ENCODE measurements at places on chromosomes 5 and 9.

DNA sequence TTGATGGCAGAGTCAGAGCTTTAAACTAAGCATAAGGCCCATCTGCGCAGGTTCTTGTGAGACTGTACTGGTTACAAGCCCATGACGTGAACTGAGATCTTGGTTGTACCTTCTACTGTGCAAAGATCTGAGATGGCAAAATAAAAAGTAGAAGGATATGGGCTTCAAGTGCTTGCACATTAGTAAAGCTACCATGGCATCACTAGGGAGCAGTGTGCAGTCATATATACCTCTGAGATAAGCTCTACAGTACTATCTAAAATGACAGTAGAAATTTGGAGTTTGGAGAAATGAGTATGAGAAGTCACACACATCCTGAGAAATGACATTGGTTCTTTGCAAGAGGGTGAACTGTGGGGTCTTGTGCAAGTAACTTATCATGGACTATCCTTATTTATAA, 408.2 kb upstream of the PRR16 start:
- DNase-seq, result no peak

GRCh38 chr5:172170251-172170701, 17.7 kb downstream of the STK10 start:
- DNase-seq, result no peak

- peak; percentile 45 for DNase-seq
Measured at GRCh38 chr5:169296419-169297143, 4.4 kb downstream of the SLIT3 start.

DNA sequence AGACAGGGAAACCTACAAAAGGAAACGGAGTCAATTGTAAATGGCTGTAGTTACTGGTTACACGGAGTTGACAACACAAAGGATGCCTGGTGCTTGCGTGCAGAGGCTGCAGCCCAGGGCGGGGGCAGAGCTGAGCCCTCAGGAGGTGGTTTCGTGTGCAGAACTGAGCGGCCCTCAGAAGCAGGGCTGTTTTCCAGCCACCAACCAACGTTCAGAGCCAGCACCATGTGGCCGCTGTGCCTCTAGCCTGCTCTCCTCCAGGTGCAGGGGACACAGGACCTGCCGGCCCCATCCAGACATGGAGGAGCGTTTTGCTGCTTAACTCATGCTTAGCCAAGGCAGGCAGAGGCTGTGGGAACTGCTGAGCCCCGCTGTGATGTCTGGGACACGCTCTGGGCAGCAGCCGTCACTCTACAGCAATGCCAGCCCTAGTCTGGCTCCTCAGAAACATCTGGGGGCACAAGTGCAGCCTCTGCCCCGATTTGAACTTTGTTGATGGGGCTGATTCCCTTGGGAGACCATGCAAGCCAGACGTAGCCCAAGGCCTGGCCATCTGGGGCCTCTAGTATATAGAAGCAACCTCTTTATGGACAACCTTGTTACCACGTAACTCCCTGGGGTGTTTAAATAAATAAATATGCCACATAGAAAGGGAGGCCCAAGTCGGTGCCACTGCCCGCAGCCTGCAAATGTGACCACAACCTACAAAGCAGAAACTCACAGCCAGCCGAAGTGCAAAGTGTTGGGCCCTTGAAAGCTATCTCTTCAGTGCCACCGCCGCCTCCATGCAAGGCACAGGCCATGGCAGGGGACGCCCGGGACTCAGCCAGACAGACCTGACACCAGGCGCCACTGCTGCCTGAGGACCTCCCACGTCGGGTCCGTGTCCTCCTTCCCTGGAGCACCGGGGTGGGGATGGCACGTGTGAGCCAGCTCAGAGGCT, 42.1 kb downstream of the NKD2 start:
- DNase-seq, result peak; percentile 68

DNA sequence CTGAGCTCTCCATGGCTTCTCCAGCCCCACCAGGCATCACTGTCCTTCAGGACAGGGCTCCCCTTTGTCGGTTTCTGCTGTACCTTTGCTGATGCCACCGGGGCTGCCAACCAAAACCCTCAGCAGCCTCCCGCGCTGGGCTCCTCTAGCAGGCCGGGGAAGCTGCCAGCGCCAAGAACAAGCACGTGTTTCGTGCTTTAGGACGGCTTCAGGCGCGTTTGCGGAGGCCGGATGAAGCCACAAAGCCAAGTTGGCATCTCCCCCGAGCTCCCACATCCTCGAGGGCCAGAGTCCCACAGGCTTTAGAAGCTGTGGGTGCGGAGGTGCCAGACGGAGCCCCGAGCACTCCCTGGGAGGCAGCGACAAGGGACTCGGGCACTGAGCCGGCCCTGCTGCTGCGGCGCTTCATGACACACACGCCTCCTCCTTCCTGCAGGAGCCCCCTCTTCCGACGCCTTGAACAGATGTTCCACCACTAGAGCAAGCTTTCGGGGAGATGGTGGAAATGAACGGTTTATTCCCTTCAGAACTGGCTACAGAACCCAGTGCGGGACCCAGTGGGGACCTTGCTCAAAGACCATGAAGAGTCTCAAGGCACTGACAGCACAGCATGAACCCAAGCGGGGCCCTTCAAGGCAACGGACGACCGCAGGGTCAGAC, 36.7 kb downstream of the SARDH start:
- DNase-seq, result no peak

- DNase-seq, result no peak
Measured at GRCh38 chr9:124839612-124840299, 13.5 kb upstream of the WDR38 start.

GRCh38 chr9:102845827-102846371, 149.2 kb upstream of the CYLC2 start:
- DNase-seq, result no peak

- no peak for DNase-seq
Measured at GRCh38 chr5:109247986-109248385, 161.8 kb downstream of the PJA2 start.

DNA sequence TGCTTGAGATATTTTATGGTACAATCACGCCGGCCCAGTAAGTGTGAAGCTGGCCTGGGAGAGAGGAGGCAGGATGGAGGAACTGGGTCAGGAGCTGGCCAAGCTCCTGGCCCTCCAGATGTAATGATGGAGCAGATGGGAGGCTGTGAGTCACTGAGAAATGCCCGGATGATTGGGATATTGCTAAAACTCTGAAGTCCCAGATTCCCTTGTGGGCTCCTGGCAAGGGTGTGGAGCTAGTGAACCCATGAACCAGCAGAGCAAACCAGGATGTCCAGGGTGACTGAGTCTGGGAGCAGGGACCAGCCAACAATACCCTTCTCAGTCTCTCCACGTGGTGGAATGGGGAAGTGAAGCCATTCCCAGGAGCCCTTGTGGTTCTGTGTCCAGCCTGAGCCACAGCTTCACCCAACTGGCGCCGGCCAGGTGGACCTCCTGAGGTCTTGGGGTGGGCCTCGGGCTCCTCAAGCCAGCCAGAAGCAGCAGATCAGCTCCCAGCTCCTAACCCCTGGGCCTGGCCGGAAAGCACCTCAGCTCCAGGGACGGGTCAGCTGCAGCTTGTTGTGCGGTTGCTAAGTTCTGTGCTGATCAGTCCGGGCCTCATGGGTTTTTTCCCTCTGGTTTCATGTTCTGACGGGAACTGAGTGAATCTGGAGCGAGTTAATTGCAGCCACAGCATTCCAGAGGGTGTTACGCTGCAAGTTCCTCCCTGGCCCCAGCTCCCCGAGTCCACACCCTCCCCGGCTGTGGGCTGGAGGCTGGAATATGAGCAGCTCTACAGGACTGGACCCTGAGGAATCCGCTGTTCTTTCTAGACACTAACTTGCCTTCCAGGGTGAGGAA, 37.6 kb downstream of the DUSP1 start:
- peak; percentile 82 for DNase-seq

DNA sequence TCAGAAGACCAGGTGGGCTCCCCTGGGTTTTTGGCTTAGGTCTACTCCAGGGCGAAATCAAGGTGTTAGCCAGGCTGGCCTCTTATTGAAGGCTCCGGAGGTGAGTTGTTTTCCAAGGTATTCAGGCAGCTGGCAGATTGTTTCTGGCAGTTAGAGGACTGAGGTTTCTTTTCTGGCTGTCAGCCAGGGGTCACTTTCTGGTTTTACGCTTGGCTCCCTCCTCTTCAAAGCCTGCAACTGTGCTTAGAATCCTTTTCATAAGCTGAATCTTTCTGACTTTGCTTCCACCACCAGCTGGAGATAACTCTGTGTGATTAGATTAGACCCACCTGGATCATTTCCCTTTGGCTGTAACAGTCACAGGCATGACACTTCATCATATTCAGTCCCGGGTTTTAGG, 24.6 kb downstream of the RFK start:
- peak; percentile 78 for DNase-seq

- DNase-seq, result no peak
Measured at GRCh38 chr5:102701748-102702147, 53.4 kb upstream of the PAM start.

DNA sequence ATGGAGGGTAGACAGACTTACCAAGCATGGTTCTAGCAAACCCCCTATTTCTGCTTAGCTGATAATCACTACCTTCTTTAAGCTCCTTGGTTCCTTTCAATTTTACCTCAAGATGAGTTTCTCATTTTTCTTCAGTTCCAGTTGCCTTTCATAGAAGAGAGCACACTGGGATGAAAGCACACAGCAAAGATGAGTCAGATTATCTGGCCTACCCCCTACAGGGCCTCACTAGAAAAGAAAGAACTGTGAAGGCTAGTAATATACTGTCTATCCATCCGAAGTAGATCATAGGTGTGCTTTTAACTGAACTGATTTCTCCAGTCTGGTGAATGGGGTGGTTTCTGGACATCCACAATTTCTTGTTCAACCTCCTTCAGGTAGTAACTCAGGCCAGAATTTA, 122.5 kb downstream of the TRPM3 start:
- DNase-seq, result no peak

GRCh38 chr5:115192098-115192497, 22.4 kb upstream of the TRIM36 start:
- DNase-seq, result no peak

GRCh38 chr9:107059220-107059619, 196.3 kb downstream of the ZNF462 start:
- no peak for DNase-seq

GRCh38 chr5:74412066-74412465, 228.5 kb downstream of the ENC1 start:
- DNase-seq, result no peak

DNA sequence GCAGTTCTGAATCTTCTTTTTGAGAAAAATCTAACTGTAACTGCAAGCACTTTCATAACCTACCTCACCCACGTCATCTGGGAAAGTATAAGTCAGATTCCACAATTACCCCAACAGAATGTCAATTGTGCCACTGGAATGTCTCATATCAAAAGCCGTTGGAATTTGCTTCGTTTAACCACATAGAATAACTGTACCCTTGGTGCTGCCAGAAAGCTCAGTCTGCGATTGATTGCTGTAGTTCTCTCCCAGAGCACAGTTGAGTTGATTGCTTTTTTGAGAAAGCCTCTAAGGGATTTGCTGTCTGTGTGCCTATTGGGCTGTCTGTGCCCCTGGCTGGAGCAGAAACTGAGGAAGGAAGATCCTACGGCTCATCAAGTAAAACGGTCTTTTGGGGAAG, 583.6 kb downstream of the TMEM38B start:
- DNase-seq, result no peak

GRCh38 chr5:157150995-157151394, 8.3 kb upstream of the MED7 start:
- no peak for DNase-seq

DNA sequence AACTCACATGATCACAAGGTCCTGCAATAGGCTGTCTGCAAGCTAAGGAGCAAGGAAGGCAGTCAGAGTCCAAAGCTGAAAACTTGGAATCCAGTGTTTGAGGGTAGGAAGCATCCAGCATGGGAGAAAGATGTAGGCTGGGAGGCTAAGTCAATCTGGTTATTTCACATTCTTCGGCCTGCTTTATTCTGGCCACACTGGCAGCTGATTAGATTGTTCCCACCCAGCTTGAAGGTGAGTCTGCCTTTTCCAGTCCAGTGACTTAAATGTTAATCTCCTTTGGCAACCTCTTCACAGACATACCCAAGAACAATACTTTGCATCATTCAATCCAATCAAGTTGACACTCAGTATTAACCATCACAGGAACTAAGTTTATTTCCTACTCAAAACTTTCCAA, 453.4 kb downstream of the TLE4 start:
- no peak for DNase-seq

GRCh38 chr5:138303372-138303771, 28.2 kb downstream of the CDC25C start:
- DNase-seq, result no peak

Data from kidney (tissue), 22 donors.